ENCODE measurements at places on chromosomes 5 and 9.
A peak's percentile ranks its signal among the peaks of the same experiment; 100 is the strongest.

DNA sequence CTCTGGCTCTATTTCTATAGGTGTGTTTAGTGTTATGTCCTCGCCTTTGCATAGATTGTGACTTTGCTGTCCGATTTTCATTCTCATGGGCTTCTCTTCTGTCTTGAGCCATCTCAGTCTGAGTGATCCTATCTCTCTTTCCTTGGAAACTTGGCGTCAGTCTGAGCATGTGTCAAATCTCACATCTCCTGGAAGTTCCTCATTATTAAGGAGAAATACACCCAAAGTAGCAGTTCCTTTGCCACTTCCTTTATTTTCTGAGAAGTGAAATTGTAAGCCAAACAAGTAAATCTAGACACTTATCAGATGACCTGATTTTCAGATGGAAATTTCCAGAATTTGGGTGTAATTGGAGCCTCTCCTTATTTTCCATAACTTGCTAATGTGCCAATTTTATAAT, 126.9 kb upstream of the ANKH start:
- no peak for DNase-seq

DNA sequence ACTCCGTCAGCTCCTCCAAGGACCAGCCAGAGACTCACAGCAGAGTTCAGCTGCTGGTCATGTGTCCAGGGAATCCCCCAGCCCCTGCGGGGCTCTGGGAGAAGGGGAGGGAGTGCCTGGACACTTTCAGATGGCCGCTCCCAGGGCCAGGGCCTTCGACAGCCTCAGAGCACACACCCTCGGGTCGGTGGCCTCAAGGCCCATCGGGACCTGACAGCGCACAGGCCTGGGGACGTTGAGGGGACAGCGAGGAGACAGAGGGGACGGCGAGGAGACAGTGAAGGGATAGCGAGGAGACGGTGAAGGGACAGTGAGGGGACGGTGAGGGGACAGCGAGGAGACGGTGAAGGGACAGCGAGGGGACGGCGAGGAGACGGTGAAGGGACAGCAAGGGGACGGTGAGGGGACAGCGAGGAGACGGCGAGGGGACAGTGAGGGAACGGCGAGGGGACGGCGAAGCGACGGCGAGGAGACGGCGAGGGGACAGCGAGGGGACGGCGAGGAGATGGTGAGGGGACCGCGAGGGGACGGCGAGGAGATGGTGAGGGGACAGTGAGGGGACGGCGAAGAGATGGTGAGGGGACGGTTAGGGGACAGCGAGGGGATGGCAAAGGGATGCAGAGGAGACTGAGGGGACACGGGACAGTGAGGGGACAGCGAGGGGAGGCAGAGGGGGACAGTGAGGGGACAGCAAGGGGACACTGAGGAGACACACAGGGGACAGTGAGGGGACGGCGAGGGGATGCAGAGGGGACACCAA, 47.3 kb downstream of the SLC12A7 start:
- DNase-seq = no peak

GRCh38 chr9:106921341-106921899, 58.5 kb downstream of the ZNF462 start:
- no peak for DNase-seq

DNA sequence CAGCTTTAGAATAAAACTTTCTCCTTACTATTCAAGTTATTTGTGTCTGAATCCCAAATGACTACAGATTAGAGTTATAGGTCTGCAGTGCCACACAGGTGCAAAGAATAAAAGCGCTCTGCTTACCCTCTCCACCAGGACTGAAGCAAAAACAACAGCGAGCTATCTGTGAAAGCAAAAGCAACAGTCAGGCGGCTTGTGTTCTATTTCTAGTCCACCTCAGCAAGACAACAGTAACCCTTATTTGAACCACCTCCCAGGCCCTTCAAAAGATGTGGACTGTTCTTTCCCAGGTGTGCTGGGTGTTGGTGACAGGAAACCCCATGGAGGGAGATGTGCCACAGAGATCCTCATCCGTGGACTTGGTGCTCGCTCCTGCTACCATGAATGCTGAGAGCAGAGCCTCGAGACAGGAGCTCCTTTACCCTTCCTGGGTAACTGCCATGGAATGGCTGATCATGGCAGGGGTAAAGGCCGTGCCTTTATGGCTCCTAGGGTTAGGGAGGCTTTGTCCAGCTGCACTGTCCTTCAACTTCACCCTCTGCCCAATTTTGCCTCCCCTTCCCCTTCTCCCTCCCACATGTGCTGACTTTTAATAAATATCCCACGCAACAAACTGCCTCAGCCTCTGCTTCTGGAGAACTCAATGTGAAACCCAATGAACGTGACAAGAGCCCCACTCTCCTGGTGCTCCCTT, 108.6 kb downstream of the SERINC5 start:
- no peak for DNase-seq

DNA sequence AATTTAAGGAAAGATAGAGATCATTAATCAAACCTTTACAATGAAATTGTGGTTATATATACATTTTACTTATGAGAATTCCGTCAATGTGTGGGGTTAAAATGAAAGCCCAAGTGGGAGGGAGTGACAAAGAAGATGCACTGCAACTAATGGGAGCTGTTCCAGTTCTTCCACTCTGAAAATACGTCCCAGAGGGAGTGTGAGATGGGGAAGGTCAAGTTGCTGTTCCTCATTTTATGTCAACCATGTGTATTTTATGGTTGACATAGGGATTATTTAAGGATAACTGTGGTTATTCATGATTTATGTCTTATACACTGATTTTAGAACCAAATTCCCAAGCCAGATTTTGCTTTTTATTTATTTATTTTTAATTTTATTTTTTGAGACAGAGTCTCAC, 14.2 kb upstream of the RGS3 start:
- no peak for DNase-seq

GRCh38 chr9:99231711-99232110, 9.6 kb downstream of the SEC61B start:
- DNase-seq = peak; percentile 20

DNA sequence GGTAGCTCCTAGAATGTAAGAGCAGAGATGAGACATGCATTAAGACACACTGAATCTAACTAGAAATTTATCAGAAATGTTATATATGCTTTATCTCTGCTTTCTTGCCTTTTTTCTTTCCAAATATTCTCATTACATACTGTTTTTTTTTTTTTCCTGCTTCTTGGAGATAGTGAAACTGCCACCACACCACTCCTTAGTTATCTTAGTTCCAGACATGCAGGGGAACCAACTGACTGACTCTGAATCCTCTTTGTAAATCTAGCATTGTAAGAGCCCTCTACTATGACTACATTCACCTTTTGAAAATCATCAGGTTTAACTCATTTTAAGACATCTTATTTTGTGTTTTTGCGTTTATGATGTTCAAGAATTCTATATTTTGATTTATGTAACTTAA, 181.3 kb upstream of the ST8SIA4 start:
- DNase-seq = no peak

GRCh38 chr9:32581512-32582143, 8.7 kb upstream of the NDUFB6 start:
- DNase-seq = no peak

DNA sequence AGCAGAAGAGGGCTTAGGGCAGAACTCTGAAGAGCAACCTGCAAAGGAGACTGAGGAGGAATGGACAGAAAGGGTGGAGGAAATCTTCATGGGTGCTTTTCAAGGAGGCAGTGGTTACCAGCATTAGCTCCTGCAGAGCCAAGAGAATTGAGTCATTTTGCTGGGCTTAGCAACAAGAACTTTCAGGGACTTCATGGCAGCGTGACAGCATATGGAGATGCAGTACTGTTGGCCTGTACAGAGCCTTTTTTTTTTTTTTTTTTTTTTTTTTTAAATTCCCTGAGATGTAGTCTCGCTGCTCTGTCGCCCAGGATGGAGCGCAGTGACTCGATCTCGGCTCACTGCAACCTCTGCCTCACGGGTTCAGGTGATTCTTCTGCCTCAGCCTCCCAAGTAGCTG, 296.0 kb upstream of the DMRT1 start:
- DNase-seq = no peak

DNA sequence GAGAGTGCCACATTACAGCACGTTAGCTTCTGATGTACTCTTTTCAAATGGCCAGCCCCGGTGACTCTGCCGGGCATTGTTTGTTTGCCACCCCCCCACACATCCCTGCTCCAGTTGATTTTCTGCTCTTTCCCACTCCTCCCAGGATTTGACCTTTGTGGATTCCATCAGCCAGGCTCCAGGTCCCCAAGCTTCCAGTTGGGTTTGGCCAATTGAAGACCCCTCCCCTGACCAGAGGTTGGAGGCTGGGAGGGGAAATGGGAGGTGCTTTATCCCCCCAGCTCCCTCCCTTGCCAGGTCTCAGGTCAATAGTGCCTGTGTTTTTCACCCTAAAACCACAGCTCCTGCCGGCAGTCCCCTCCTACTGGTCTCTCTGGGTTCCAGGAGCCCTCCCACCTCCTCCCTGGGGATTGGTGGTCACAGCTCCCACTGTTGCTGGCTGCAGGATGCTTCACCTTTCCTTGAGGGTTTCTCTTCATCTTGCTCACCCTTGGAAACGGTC, 34.9 kb downstream of the IRF1 start:
- DNase-seq = no peak

- DNase-seq = no peak
Observed at GRCh38 chr9:20355022-20355421, 267.3 kb downstream of the MLLT3 start.

GRCh38 chr9:108904161-108904560, 29.8 kb downstream of the ELP1 start:
- no peak for DNase-seq

- DNase-seq = no peak
Observed at GRCh38 chr5:128546658-128547281, 8.7 kb upstream of the FBN2 start.

DNA sequence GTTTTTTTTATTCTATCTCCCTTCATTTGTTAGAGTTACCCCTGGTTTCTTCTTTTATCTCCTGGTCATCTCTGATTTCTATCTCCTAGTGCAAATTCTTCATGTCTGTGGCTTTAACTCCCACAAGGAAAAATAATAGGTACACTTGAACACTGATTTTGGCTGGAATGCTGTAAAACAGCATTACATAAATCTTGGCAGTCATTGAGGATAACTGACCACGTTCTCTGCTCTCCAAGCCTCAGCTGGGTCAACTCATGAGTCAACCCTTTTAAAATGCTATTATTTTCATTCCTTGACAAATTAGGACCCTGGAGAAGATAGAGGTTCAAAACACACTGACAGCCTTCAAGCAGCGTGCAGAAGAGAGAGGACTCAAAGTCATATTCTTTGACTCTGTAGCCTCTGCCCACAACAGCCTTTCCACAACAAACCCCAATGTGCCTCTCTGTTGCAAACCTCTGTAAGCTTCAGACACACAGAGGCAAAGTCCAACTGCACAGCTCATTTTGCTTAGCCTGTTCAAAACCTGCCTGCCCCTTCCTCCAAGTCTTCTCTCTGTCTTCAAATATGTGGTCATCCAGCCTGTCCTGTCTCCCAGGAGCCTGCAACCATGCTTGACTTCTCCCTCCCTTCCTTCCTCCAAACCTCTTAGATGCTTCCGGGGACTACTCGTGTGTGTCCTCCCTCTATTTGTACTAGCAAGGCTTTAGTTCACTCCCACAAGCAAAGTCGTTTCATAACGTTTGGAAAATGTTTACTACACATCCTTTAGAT, 398.4 kb downstream of the MED10 start:
- no peak for DNase-seq

DNA sequence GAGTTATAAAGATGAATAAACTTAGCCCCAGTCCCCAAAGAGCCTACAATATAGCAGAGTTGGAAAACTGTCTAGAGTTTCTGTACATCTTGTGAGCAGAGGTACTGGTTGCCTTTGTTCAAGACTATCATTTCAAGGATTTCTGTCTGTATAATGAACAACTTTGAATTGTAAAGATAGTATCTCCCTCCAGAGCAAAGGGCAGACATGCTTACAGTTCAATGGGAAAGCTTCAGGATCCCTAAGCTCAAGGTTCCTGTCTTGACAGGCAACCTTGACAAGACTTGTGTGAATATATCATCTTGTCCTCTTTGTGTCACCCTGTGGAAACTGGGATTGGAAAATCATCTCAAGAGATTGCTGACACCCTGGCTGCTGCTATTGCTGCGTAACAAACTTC, 242.8 kb upstream of the VLDLR start:
- no peak for DNase-seq

- DNase-seq = no peak
Observed at GRCh38 chr5:179873588-179874110, 15.0 kb upstream of the MRNIP start.

DNA sequence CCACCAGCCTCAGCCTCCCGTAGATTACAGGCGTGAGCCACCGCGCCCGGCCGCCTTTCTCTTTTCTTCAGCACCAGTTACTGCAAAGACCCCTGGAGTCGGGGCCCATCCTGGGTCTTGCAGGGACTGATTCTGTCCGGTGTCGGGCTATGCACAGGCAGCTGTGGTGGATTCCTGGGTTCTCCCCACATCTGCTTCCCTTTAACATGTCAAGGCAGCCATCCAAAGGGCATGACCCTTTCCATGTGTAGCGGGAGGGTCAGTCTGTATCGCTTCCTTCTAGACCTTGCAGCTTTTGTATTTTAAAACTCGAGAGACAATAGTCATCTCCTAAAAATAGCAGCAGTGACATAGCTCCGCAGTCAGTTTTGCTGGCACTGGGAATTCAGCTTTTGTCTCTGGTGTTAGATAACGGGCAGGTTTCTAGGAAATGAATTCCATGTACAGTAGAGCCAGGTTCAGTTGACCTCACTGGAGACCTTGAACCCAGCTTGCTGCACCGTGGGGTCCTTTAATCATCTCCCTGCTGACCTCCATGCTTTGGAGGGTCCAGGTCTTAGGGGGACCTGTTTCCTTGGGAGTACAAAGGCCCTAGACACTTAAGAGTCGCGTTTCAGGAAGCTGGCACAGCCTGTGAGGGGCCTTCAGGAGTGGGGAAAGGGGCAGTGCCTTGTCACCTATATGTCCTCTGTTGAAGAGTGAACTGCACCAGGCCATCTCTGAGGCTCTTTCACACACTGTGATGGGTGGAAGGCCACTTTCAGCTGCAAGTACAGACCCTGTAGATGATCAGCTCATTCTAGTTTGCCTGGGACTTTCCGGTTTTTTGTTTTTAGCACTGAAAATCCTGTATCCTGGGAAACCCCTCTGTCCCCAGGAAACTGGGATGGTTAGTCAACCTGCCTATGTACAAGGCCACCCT, 13.8 kb downstream of the ANKRD33B start:
- no peak for DNase-seq

GRCh38 chr5:90347462-90347861, 62.1 kb downstream of the CETN3 start:
- DNase-seq = no peak

DNA sequence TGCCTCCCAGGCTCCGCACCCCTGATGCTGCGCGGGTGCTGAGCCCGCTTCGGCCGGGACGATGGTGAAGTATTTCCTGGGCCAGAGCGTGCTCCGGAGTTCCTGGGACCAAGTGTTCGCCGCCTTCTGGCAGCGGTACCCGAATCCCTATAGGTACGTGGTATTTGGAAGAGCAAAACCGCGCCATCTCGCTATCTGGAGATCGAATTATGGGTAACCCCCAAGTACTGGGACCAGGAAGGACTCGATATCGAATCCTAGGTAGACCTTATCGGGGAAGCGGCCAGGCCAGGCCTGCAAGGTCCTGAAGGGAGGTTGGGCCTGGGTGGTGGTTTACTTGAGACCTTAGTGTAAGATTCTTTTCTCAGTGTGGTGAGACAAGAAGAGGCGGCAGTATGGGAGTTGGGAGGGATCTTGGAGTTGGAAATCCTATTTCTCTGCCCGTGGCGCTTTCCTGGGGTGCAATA, 359 bp downstream of the PRELID1 start:
- DNase-seq = no peak
